ENCODE measurements at places on chromosomes 2 and 18. TPM values are rescaled to one million over a fixed set of nuclear protein-coding genes. Genes with fewer than 3 reads are reported as not detected.
A peak's percentile ranks its signal among the peaks of the same experiment; 100 is the strongest.

GRCh38 chr2:59044736-59045135 lies 803.6 kb upstream of the FANCL start:
- no peak overlapping the region for H3K4me3 ChIP-seq
- H3K27me3 ChIP-seq: peaks cover 6% of the 10 kb centered on the region
- DNase-seq: no peak
- no peak overlapping the region for H3K27ac ChIP-seq
- H3K4me1 ChIP-seq: no peaks in the 10 kb centered on the region
- no peaks in the 10 kb centered on the region for H3K36me3 ChIP-seq

The UGT1A5 gene
- not detected for total RNA-seq

The ORC4 gene
- total RNA-seq: 28.2 TPM

- H3K4me3 ChIP-seq: no peak overlapping the region
- H3K27me3 ChIP-seq: no peaks in the 10 kb centered on the region
- H3K27ac ChIP-seq: no peak overlapping the region
- no peaks in the 10 kb centered on the region for H3K4me1 ChIP-seq
- DNase-seq: no peak
Measured at GRCh38 chr2:117938611-117939010, 75.3 kb downstream of the CCDC93 start.

The LIPG gene
- total RNA-seq: 0.29 TPM

The OR6B2 gene
- not detected for total RNA-seq

DNA sequence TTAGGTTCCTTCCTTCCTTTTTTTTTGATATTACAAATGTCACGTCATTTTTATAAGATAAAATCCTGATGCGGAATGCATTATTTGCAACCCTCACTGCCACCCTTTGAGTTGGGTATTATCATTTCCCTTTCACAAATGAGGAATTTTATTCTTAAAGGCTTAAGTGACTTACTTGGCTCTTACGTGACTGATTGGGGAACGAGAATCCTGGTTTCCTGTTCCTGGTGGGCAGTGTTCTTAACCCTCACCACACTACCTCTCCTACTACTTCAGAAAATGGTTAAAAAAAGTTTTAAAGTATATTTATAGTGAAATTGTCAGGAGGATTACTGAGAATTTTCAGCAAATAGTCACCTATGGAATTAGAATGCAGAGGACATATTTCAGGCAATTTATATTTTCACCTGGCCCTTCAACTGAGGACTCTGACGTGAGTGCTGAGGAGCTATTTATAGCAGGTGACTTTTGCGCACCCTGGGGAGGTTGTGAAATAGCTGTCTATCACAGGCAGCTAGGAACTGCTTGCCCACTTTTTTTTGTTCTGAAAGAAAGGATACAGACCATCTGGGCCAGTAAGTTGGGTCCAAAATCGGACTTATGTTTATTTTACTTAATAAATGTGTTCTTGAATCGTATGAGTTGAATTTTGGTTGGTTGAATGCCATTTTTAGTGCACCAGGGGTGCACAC lies 18.7 kb upstream of the RASGRP3 start:
- H3K4me3 ChIP-seq: peak overlapping the region; percentile 4
- no peak for DNase-seq
- H3K27me3 ChIP-seq: no peaks in the 10 kb centered on the region
- no peak overlapping the region for H3K27ac ChIP-seq

DNA sequence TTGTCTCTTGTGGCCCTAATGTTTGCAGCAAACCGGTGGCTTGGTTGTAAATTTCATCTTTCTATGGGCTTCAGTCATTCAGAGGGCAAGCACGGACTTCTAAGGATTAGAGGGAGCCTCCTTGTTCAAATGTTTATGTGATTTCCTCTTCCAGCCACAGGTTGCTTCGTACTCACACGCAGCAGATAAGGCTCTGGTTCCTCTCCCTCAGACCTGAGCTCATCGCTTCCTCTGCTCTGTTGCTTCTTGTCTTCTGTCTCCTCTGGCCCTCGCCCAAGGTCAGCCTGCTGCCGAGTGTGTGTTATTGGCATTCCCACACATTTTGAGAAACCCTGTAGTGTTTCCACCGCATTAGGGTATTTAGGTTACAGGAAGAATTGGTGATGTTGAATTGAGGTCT lies 44.0 kb downstream of the MYL12B start:
- peaks cover 3% of the 10 kb centered on the region for H3K27me3 ChIP-seq
- H3K4me3 ChIP-seq: no peak overlapping the region
- H3K36me3 ChIP-seq: no peaks in the 10 kb centered on the region
- no peaks in the 10 kb centered on the region for H3K4me1 ChIP-seq
- DNase-seq: no peak

All from activated B cell treated with CpG ODN at 0.5 μM for 24 hours (primary cell).